Activated CD4-positive, alpha-beta T cell treated with anti-CD3 and anti-CD28 coated beads, Interleukin-10, Interleukin-2, amounts not matched to agents 100 ng/mL and 50 ng/mL, durations not matched to agents 16 hours and 8 hours (primary cell): ENCODE measurements at places on chromosomes 7 and 10.

GRCh38 chr7:91239171-91239604, 25.0 kb upstream of the FZD1 start:
- no peak for DNase-seq

DNA sequence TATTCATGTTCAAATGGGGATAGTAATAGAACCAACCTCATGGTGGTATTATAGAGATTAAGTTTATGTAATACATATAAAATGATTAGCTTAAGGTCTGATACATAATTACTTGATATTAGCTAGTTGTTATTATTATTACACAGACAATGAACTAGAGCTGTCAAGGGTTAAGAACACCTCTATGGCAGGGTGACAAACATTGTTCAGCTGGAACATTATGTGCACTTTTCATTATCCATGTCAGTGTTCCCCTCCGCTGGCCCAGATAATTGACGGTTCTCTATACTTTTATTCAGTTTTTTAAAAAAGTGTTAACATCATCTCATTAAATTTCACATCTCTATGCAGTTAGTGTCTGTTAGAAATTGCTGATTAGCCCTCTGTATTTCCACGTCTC, 142.1 kb downstream of the CDK14 start:
- no peak for DNase-seq

GRCh38 chr7:128591705-128592104, 80.4 kb upstream of the GARIN1A start:
- DNase-seq, result no peak

- no peak for DNase-seq
Observed at GRCh38 chr10:28326516-28327490, 23.9 kb upstream of the MPP7 start.

DNA sequence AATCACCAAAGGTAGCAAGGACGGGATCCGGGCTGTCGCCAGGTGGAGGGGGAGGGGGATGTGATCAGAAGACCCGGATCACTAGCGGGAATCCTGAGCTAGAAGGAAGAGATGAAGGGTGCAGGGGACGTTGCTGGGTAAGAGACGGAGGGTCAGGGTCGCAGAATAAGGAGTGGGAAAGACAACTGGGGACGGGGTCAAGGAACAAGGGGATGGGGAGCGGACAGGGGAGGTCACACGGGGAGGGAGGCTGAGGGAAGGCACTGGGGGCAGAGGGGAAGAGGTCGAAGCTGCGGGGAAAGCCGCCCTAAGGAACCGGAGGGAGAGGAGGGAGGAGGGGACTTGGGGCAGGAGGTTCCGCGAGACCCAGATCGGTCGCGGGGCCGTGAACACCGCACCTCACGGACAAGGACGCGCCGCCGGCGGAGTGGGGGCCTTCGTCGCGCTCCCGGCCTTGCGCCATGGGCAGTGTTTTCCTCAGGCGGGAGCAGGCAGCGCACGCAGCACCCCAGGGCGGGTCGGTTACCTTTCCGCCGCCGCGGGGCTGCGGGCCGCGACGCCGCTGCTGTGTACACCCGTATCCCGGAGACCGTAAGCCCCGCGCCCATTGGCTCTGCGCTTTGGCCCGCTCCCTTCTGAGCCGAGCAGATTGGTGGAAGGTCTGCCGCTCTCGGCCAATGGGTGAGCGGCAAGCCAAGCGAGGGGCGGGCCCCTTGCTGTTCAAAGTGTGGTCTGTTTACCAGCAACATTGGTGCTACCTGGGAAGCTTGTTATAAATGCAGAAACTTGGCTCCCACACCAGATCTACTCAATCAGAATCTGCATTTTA, at the start of gene CFAP43:
CFAP43 (minus strand) TSS at position 581 of the 829 bp plus-strand sequence; CDS start at position 463, 118 bp downstream.
- peak; percentile 99 for DNase-seq

- no peak for DNase-seq
Observed at GRCh38 chr7:38700116-38700515, 68.9 kb upstream of the AMPH start.

GRCh38 chr10:10207538-10207937, 810.1 kb upstream of the CELF2 start:
- no peak for DNase-seq

DNA sequence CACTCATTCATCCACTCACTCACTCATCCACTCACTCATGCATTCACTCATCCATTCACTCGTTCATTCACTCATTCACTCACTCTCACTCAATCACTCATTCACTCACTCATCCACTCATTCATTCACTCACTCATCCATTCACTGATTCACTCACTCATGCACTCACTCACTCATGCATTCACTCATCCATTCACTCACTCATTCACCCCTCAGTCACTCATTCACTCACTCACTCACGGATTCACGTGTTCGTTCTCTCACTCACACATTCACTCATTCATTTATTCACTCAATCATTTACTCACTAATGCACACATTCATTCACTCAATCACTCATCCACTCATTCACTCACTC, 73.4 kb downstream of the CARD11 start:
- no peak for DNase-seq

DNA sequence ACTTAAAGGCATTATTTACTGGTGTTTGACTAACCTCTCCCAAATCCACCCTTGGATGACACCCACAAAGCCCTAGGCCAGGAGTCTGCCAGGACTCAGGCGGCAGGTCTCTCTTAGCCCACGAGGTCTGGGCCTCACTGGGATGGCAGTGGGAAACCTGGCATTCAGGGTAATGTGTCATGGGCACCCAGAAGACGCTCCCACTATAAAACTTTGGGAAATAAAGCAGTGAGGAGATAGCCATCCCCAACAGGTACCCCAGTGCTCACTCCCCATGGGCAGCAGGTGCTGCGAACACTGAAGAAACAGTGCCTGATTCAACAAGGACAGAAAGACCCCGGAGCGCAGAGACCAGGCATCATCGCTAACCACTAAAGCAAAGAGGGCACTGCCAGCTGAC, 14.4 kb upstream of the PTPRN2 start:
- no peak for DNase-seq

- no peak for DNase-seq
Observed at GRCh38 chr10:84626397-84627087, 298.2 kb downstream of the CCSER2 start.

GRCh38 chr7:46990761-46991160, 591.1 kb downstream of the TNS3 start:
- no peak for DNase-seq

- DNase-seq, result no peak
Observed at GRCh38 chr7:82339958-82340357, 103.6 kb downstream of the CACNA2D1 start.

DNA sequence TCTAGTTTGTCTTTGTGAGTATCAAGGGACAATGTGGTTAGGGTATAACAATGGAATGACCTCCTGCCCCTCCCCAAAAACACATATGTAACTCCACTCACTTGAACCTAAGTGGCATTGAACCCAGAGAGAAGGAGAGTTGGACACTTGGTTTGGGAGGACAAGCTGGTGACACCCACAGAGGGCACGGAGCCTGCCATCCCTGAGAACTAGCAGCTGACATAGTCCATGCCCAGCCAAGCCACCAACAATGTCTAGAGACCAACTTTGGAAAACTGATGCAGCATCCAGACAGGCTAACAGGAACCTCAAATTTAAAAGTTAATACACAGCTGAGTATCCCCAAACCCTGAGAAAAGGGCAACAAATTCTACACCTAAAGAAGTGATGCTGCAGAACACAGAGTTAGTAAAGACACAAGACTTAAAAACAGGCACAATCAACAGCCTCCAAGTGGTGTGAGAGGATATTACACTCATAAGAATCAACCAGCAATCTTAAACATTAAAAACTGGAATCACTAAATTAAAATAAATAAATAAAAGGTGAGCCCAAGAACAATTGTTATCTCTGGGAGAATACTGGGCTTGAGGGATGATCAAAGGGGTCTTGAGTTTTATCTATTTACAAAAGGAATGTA, 27.2 kb downstream of the NUDCD3 start:
- no peak for DNase-seq

GRCh38 chr10:58460157-58460556, 52.5 kb upstream of the BICC1 start:
- no peak for DNase-seq

- no peak for DNase-seq
Observed at GRCh38 chr10:947051-947450, 15.5 kb upstream of the LARP4B start.

DNA sequence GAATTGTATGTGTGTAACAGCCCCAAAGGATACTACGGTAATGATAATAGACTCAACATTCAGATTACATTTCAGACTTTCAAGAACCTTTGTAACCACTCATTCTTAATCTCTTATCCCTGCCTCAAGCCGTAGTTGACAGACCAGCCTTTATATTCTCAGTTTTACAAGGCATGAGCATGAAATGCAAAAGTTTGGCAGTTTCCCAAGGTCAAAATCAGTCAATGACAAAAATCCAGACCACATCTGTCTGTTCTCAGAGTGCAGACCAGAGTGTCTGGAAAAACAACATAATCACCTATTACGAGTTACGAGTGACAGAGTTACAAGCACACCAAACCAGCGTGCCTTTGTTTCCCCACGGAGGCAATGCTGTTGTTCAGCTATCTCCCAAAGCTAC, 178.6 kb upstream of the LRGUK start:
- DNase-seq, result no peak

- no peak for DNase-seq
Observed at GRCh38 chr7:107029764-107030286, 14.7 kb upstream of the PRKAR2B start.

GRCh38 chr10:76230921-76231285, 799.5 kb downstream of the LRMDA start:
- no peak for DNase-seq

DNA sequence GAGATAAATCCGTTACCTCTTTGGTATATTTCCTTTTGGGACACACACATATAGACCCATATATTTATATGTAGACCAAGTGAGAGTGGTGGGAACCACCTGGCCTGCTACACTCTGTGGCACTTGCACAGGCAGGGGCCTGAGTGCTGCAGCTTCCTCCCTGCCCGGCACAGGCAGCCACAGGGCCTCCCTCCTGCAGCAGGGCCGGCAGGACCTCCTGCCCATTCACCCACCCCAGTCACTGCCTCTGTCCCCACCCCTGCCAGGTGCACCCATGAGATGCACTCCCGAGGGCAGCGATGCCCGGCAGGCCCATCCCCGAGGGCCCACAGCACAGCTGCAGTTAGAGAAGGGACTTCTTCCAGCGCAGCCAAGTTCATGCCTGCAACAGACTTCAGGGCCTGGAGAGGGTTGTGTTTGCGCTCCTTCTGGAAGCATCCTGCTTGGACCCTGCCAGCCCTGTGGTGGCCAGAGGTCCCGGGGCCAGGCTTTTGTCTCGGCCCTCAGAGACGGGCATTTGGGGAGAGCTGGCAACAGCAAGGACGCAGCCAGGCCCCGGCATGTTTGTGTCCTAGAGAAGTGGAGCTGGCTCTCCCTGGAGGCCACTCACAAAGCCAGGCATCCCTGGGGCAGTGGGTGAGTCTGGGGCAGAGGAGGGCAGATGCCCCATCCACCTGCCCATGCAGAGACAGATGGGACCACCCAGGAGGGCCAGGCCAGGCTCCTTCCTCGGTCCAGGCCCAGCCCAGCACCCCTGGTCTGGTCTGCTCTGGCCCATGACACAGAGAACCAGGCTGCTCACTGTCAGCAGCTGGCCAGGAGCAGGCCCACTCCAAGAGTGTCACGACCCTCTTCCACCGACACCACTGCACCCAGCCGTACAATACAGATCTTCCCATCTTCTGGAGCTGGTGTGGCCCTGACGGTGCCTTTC, 41.4 kb downstream of the PWWP2B start:
- no peak for DNase-seq

DNA sequence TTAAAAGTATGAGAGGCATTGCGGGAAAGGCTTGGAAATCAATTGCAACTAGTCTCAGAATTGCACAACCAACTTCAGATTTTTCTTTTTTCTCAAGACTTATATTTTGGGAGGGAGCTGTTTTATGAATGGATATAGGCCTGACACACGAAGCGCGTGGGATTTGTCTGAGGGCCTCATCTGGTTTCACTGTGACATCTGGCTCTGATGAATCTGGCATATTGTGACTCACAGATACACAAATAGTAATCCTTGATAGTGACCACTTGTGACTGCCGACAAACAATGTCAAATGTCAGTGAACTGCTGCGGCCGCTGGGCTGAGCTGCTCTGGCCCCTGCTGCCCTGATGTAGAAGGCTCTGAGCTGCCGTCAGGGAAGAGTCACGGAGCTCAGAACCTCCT, 655.1 kb downstream of the INHBA start:
- no peak for DNase-seq

DNA sequence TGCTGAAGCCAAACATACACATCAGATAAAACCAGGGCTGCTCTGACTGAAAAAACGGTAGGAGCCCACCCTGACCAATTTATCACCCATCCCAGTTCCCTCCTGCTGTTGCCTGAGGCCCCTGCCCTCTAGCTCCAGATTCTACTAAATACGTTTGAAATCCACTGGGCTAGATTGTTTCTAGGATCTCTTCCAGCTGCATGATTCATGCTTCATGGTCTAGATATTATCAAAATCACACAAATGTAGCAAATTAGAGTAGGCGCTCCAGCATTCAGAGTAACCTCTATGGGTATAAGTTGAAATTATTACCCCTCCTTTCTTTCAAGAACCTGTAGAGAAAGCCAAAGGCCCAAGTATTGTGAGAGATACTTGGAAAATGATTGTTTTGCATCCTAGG, 151.2 kb upstream of the FAM13C start:
- no peak for DNase-seq

- DNase-seq, result no peak
Observed at GRCh38 chr10:59025981-59026765, 150.3 kb upstream of the PHYHIPL start.

- no peak for DNase-seq
Observed at GRCh38 chr7:1087952-1088920, at the start of gene GPER1. GPER1 (plus strand) TSS chr7:1088113; CDS start chr7:1091729, 3,616 bp downstream.

- no peak for DNase-seq
Observed at GRCh38 chr7:92632791-92633190, 42.6 kb upstream of the FAM133B start.

- no peak for DNase-seq
Observed at GRCh38 chr7:1897861-1898627, 228.0 kb downstream of the ELFN1 start.

DNA sequence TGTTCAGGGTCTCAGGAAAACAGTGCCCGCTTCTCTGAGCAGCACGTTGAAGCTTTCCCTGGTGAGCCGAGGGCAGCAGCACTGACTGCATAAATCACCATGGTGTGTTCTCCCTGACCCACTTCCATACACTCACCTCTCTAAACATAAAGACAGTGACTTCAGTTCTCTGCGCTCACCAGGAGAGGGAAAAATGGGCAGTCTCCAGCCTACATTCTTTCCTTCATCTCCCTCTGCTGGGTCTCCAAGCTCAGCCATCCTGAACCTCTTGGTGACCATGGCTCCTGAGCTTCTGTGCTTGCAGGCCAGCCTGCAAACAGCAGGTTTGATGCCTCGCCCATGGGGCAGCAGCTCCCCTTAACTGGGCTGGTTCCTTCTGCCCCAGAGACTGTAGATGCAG, 236.6 kb upstream of the ZNF32 start:
- DNase-seq, result no peak

DNA sequence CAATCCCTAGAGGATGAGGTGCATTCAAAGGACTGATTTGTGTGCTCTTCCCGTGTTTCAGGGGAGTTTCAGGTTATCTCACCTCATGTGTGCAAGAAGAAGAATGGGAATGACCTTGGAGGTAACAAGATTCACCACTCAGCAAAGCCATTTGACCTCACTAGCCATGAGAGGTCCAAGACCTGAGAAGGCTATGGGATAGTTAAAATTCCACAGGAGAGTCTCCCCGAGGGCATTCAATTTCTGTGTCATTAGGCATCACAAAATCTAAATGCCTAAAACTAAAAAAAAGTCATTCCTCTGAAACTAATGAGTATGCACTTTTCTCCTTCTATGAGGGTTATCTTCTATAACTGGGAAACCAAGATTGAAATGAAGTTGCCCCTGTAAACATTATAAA, 433.4 kb downstream of the KCNMA1 start:
- DNase-seq, result no peak

GRCh38 chr10:129883626-129884397, 80.3 kb downstream of the EBF3 start:
- DNase-seq, result no peak
